ENCODE measurements at places on chromosomes 7 and 10. TPM values are rescaled to one million over a fixed set of nuclear protein-coding genes. Genes with fewer than 3 reads are reported as not detected.

- DNase-seq, result no peak
Measured at GRCh38 chr7:150940431-150941102, 37.6 kb downstream of the KCNH2 start.

The CD36 gene
- total RNA-seq, result 8.7 TPM

DNA sequence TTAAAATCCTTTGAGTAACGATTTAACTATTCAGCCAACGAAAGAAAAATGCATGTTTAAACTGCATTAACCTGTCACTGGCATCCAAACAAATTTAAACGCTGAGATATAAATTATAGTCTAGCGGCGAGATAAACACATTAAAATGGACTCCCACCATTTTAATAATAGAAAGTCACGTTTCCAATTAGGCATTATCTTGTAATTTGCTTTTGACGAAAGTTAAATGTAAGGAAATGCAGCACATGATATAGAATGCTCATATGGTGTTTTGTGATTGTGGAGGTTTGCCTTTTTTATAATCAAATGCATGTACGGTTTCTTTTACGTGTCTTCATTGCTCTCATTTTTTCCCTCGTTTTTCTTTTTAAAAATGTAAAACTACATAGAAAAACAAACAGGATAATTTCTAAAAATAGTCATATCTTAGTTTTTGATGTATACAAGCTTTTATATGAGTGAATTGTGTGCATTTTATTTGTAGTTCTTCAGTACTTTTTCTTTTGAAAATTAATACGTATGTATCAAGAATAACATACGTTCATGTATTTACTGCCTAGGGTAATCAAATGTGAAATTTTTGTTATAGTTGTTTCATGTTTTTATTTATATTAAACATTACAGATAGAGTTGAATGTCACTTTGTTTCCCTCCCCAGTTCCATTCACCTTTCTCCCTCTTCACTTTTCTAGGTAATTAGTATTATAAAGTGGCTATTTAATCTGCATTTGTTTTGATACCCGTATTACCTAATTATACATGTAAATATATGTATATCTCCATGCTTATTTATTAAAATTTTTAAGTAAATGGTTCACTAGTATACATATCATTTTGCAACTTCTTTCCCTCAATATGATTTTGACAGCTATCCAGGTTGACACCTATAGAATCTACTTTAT is 1.1 kb upstream of the KLF14 start:
- DNase-seq, result no peak

The ACSM6 gene
- total RNA-seq, result not detected

DNA sequence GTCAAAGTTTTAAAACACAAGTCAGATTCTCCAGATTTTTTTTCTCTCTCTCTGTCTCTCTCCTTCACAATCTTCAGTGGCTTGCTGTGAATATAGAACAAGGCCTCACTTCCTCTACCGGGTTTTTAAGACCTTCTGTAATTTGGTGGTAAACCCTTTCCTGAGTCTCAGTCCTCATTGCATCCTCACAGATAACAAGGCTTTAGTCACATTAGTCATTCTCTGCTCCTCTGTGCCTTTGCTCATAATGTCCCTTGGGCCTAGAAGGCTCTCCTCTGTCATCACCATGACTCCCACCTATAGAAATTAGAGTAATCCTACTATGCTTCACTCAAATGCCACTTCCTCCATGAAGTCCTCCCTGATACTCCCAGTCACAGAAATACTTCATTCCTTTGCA is 172.7 kb upstream of the HPS1 start:
- no peak for DNase-seq

The HOXA3 gene
- total RNA-seq, result not detected

The KCNMA1 gene
- total RNA-seq, result 0.27 TPM

- no peak for DNase-seq
Measured at GRCh38 chr10:102119417-102120141, 589 bp downstream of the LDB1 start.

The EGFR gene
- not detected for total RNA-seq

The GPR37 gene
- total RNA-seq, result not detected

GRCh38 chr10:118457824-118458428 is 115.8 kb upstream of the FAM204A start:
- no peak for DNase-seq

The GIMAP1 gene
- 14.1 TPM for total RNA-seq

The GBX1 gene
- total RNA-seq, result not detected

- no peak for DNase-seq
Measured at GRCh38 chr7:117675497-117676435, 195.9 kb downstream of the CFTR start.

DNA sequence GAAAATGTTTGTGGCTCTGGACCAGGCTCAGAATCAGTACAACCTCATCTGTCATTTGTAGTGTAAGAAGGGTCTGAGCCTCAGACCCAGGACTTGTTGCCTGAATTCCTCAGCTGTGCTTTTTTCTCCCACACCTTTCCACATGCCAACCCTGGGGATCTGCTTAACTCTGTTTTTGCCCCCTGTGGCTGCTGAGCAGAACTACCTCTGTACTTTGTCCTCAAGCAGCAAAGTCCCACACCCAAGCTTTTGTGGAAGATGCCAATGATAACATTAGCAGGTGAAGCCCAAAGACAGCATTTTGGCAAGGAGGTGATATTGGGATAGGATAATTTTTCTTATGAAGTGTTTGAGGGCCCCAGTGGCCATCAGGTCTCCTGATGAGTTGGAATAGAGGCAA is 5.8 kb upstream of the CYP2C18 start:
- DNase-seq, result no peak

The KNDC1 gene
- 1.1 TPM for total RNA-seq

The ADARB2 gene
- 0.18 TPM for total RNA-seq

DNA sequence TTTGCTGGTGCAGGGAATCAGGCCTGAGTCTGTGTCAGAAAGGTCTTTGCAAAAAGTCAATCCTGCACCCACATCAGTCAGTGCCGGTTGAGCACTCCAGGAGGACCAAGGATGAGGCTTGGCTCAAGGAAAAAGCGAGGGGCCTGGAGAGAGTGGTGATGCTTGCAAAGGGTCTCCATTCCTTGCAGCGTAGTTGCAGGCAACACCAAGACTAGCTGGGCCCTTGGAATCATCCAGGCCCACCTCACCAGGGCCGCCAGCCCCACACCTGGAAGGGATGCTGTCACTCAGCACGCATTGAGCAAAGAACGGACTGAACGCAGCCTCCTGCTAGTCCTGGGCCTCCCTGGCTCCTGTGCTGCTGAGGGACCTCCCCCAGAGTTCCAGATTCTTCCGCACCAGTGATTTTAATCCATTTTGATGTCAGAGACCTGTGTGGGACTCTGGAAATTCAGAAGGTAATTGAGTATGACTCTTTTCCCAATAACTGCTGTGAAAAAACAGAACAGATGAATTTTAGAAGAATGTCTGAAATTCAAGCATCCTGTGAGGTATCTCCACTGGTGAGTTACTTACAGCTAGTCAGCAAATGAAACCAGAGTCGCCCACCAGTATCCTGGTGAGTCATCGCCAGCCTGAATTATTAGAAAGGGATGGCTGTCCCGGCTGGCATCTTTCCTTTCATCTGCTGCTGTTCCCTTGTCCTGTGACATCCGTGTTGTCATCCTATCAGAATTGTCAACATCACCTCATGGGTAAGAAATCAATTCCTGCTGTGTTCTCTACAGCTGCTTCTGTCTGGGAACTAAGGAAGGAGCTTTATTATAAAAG is 150.8 kb upstream of the NPS start:
- no peak for DNase-seq

GRCh38 chr10:9645928-9646600 is 1371.6 kb upstream of the CELF2 start:
- DNase-seq, result no peak

GRCh38 chr7:151307536-151307935 is 34.1 kb upstream of the NUB1 start:
- no peak for DNase-seq

The SCRN1 gene
- 6.1 TPM for total RNA-seq

- no peak for DNase-seq
Measured at GRCh38 chr10:95392217-95392584, 101.4 kb upstream of the PDLIM1 start.

DNA sequence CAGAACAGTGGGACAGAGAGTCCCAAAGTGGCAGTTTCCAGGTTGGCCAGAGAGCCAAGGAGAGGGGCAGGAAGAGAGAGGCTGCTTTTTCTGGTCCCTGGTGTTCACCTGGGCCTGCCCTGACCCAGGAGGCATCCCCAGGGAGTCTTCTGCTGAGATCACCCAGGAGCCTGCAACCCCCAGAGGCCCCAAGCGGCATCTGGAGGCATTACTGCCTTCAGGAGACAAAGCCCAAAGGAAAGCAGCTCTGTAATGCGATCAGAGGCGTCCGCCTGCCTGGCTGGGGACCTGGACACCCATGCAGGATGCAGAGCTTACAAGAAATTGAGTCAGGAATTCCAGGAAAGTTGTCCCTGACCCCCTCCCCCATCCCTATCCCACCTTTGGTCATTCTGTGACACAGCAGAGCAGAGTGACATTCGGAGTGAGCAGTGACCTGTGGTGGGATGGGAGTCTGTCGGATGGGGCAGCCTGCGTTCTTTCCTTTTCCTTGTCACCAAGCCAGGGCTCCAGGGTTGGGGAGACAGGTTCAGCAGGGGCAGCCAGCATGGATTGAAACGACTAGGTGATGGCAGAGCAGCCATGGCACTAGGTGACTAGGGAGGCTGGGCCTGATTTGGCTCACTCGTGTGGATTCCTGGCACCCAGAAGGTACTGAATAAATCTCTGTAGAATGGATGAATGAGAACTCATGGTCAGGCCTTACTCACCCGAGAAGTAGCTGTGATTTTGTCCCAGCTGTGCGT is 10.4 kb downstream of the UNC5B start:
- no peak for DNase-seq

DNA sequence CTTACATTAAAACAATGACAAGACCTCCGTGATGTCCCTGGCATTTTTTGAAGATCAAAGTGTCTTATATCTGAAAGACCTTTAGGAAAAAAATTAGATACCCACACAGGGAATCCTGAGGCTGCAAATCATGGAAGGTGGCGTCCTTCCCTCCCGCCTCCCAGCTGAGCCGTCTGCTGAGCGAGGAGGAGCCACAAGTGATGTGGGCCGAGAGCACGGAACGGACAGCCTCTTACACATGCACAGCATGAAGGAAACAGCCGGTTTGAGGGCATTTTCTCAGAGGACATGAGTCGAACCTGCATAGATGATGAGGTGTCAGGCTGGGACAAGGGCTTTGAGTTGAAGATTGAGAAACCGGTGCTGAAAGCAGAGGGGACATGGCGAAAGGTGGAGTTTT is 163.3 kb downstream of the ADARB2 start:
- no peak for DNase-seq

- DNase-seq, result no peak
Measured at GRCh38 chr10:62166331-62167131, 102.1 kb downstream of the RTKN2 start.

The STEAP1B gene
- total RNA-seq, result 0.75 TPM

DNA sequence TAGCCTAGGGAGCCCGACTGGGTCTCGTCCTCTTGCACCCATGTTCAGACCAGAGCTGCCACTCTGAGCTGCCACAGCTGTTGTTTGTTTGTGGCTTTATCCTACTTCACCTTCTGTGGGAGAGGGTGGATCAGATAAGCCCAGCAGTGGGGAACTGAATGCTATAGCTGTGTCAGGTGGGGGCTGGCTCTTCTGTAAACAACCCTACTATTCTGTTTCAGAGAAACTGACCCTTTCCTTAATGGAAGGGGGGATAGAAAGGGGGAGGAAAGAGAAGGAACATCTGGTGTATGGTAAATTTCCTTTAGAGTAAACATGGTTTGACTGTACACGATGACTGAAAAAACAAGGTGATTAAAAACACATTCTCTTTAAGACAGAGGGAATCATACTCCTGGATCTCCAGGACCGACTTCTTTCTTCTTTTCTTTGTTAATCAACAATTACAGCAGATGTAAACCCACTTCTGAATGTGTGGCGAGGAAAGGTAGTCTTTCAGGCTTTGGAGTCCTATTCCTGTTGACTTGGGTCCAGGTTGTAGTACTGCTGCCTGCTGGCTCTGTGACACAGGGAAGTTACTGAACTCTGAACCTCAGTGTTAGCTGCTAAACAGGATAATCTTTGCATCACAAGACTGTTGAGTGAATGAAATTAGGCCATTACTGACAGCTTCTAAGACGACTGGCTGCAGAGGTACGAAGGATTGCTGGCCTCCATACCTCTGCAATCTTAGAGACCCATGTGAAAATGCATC is 6.0 kb downstream of the PRXL2A start:
- DNase-seq, result no peak

GRCh38 chr7:130513447-130513846 is 21.6 kb downstream of the MEST start:
- DNase-seq, result no peak

GRCh38 chr10:72461085-72461484 is 106.4 kb upstream of the DNAJB12 start:
- no peak for DNase-seq

- DNase-seq, result no peak
Measured at GRCh38 chr10:125482637-125483036, 200.3 kb downstream of the TEX36 start.

GRCh38 chr10:85045046-85045445 is 716.7 kb downstream of the CCSER2 start:
- DNase-seq, result no peak

The CAMK2B gene
- 0.31 TPM for total RNA-seq

DNA sequence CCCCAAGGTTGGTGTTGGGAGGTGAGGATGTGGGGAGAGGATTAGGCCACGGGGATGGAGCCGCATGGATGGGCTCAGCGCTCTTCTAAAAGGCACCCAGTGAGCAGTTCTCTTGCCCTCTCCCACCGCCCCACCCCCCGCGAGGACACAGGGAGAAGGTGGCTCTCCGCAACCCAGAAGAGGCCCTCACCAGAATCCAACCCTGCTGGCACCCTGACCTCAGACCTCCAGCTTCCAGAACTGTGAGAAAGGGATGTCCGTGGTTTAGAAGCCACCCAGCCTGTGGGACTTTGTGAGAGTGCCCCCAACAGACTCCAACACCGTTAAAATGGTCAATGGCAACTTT is 242.8 kb upstream of the PPP2R2D start:
- no peak for DNase-seq
